ENCODE measurements at places on chromosomes 7 and 10.

DNA sequence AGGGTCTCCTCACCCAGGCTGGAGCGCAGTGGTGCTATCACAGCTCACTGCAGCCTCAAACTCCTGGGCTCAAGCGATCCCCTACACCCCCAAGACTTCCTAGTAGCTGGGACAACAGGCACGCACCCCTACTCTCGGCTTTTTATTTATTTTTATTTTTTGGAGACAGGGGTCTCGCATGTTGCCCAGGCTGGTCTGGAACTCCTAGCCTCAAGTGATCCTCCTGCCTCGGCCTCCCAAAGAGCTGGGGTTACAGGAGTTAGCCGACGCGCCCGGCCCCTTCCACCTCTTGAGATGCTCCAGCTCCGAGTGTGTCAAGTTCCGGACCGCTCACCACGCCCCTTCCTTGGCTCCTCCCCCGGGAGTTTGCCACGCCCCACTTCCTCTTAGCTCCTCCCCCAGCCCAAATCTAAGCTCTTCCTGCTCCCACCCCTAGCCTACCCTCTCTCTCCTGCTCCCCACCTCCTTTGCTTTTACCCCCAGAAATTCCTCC is 6.3 kb downstream of the NAT16 start:
- no peak for DNase-seq

DNA sequence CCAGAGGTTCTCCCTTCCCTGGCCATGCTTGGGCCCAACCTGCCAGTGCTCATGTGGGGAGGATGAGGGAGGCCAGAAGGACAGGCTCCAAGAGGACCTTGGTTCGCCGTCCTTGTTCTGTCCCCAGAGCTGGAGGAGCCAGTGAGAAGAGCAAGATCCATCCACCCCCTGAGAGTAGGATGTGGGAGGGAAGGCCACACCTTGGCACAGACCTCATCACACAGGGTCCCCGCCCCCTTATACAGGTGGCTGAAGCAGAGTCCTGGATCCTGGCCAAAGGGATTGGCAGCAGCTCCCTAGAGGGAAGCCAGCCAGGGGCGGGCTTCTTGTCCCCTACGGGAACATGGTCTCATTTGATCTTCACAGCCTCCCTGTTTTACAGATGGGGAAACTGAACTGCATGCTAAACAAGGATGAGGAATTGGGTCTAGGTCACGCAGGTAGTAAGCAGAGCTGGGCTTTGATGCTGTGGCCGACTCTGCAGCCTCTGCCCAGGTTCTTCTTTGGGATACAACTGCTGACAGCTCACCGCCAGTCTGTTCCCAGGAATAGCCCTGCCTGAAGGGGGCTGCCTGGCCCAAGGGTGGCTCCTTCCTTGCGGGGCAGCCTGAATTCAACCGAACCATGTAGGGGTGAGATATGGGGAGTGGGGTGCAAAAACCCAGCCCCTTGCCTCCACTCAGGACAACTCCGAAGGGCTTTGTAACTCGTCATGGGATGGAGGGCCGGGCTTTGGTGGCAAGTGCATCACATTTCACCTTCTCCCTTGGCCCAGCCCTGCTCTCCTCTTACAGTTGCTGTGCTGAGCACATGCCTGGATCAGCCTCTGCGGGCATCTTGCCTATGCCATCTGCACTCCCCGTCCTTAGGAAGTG is 62.2 kb upstream of the KDM7A start:
- DNase-seq, result no peak

DNA sequence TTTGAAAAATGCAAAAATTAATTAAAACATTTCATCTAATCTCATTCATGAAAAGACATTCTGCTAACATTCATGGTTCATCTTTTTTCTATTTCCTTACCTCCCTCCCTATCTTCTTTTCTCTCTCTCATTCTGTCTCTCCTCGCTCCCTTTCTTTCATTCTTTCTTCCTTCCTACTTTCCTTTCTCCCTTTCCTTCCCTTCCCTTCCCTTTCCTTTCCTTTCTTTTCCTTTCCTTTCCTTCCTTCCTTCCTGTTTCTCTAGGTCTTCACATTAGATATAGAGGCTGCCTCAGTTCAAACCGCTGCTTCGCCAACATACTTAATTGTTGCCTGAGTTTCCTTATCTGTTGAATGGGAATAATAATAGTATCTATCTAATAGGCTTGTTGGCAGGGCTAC is 21.9 kb downstream of the SFRP4 start:
- no peak for DNase-seq

DNA sequence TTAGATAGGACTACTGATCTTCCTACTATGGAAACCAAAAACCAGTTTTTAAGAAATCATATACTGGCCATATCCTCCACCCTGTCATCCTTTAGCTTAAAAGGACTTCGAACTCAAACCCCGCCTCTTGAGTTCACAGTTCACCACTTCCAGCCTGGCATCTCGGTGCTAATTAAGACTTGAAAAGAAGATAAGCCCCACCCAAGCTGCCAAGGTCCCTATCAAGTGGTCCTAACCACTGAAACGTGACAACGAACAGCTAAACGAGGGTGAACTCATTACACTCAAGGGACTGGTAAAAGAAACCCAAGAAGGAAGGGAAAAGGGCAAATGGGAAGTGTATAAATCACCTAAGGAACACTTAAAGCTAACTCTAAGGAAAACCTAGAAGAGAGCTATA is 16.1 kb downstream of the COL17A1 start:
- no peak for DNase-seq

- DNase-seq, result peak; percentile 50
Measured at GRCh38 chr7:38796626-38797501, 112.1 kb downstream of the VPS41 start.

- no peak for DNase-seq
Measured at GRCh38 chr7:6616854-6617643, 1.6 kb downstream of the ZNF853 start.

DNA sequence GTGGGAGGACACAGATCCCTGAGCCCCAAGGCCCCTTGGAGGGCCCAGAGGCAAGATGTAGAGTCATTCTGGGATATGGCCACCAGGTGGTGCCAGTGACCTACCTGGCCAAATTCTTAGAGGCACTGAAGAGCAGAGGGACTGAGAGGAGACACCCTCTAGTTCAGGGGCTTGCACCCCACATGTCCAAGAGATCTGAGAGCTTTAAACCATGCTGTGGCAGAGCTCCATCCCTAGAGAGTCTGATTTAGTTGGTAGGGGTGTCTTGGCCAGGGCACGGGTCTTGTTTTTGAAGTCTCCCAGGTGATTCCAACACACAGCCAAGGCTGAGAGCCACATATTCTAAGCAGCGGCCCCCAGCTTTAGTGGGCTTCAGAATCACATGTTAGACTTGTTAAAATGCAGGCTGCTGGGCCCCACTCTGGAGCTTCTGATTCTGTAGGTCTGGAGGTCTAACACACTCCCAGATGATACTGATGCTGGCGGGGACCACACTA is 52.5 kb downstream of the PRF1 start:
- peak; percentile 66 for DNase-seq

- no peak for DNase-seq
Measured at GRCh38 chr10:98205351-98205750, 62.6 kb downstream of the LOXL4 start.

- DNase-seq, result no peak
Measured at GRCh38 chr10:95880704-95881103, 27.1 kb upstream of the CC2D2B start.

- no peak for DNase-seq
Measured at GRCh38 chr10:123637326-123637880, 28.8 kb upstream of the GPR26 start.

DNA sequence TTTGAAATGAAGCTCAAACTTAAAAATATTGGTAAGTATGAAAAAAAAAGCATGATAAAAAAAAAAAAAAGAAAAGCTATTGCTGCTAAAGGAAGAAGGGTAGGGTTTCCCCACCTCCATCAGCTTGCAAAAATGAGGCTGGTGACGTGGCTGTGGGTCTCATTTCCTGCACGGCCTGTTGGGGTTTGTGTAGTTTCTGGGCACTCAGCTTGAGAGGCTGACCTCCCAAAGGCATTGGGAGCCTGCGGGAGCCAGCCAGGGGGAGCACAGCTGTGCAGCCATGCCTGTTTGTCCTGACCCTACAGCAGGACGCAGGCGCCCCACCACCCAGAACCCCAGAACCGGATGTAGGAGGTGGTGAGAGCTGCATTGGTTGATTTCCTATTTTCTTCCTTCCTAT is 48.8 kb upstream of the CARD11 start:
- DNase-seq, result no peak

DNA sequence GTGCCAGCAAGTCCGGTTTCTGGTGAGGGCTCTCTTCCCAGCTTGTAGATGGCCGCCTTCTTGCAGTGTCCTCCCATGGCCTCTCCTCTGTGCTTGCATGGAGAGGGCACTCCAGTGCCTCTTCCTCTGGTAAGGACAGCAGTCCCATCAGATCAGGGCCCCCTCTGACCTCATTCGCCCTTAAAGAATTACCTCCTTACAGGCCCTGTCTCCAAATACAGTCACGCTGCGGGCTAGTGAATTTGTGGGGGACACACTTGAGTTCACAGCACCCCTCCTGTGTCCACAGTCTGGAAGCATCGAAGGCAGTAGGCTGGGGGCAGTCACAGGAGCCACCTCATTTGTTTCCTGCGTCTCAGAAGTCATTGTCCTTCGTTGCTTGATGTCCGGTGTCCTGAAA is 54.6 kb downstream of the LHPP start:
- no peak for DNase-seq

DNA sequence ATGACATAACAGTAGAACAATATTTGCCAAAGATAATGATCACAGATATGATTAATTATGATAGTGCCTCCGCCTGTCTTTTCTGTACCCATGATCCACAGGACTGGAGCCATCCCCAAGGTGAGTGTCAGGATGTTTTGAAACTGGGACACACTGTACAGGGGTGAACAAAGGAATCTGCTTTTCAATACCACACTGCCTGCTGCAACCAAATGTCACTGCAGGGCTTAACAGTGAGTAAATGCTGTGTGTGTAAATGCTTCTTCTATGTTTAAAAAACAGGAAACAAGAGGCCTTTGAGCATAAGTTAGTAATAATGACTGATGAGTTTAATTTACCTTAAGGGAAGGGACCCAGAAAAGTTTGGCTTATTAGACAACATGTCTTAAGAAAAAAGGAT is 65.2 kb downstream of the HBP1 start:
- no peak for DNase-seq

GRCh38 chr7:112452102-112452888 is 2.0 kb downstream of the IFRD1 start:
- peak; percentile 46 for DNase-seq

DNA sequence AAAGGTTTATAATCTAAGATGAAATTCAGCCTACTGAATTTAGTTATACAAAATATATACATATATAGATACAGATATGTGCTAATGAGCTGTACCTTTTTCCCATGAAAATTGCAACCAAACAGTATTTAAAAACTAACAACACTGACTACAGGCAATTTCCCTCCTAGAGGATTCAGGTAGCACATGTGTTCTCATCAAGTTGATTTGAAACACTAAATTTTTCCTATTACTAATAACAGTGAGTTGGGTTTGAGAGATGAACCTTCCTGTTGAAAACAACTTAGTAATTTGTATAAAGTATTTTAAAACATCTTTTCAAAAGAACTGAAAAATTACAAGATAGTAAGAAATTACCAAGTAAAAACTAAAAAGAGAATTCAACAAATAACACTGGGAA is 51.5 kb downstream of the COA1 start:
- DNase-seq, result no peak

GRCh38 chr10:121655254-121656144 is 57.3 kb upstream of the FGFR2 start:
- no peak for DNase-seq

DNA sequence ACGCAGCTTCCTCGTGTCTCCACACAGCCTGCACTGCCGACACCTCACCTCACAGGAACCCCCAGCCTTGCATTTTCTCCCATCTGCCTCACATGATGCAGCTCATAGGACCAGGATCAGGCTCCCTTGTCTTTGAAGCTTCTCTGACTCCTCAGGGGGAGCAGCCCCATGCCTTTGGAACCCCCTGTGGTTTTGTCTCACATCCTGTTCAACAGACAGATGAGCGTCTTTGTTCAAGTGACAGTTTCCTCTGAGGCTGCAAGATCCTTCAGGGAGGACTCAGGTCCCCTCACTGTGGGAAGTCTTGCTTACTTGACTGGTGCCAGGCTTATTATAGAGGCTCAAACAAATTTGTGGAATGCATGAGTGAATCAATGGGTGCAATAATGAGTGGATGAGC is 667.1 kb downstream of the INHBA start:
- no peak for DNase-seq

GRCh38 chr7:76403780-76404494 is 5.6 kb downstream of the SSC4D start:
- no peak for DNase-seq

GRCh38 chr7:13953368-13953767 is 36.1 kb downstream of the ETV1 start:
- DNase-seq, result no peak

DNA sequence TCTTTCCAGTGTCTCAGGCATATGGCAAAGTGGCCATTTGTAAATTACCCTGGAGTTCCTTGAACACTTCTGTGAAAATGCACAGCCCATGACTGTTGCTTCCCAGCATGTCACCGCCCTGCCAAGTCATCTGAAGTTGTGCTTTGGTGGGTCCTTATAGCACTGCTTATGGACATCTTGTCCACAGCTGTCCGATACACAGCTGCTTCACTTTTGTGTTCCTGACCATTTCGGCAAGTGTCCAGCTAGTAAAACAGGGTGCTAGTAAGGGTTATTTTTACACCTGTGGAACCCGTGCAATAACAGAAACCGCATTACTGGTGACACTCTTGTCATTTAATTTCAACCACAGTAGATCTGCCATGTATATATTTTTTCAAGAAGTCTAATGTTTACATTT is 29.7 kb downstream of the PIP4K2A start:
- DNase-seq, result no peak

GRCh38 chr7:93955304-93955703 is 33.8 kb downstream of the GNG11 start:
- DNase-seq, result no peak

DNA sequence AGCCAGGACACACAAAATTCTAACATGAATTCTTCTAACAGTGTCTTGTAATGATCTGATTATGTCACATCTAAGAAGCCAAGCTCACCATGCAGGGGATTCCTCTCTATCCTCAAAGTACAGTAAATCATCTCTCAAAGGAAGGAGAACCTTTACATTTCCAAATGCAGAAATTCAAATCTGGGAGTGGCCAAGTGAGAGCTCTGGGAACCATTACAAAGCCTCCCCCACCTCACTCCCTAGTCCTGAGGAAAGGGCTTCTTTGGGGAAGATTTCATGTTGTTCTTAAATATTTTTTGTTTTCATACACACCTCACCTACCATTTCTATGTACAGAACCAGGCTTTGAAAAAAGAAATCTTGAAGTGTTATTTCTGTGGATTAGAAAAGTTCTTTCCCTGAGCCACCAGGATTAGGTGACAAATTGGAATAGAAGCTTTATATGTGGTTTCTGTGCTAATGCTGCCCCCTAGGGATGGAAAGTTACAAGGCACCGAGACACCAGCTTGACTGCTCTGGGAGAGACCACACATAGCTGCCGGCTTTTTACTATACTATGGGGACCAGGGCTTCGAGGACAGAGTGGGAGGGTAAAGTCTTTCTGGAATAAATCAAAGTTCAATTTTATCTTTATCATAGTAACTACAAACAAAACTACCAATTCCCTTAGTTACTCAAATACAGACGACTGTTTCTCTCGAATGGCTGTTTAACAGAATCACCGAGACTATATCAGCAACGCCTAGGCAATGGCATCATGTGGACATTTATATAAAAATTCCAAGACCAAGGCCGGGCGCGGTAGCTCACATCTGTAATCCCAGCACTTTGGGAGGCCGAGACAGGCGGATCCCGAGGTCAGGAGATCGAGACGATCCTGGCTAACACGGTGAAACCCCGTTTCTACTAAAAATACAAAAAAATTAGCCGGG is 116.1 kb downstream of the RNF216 start:
- DNase-seq, result peak; percentile 83

- DNase-seq, result no peak
Measured at GRCh38 chr7:21243265-21243664, 184.6 kb upstream of the SP4 start.

Data from SK-N-DZ (cell line).